ENCODE measurements at places on chromosomes 13 and 19.
A peak's percentile ranks its signal among the peaks of the same experiment; 100 is the strongest.

DNA sequence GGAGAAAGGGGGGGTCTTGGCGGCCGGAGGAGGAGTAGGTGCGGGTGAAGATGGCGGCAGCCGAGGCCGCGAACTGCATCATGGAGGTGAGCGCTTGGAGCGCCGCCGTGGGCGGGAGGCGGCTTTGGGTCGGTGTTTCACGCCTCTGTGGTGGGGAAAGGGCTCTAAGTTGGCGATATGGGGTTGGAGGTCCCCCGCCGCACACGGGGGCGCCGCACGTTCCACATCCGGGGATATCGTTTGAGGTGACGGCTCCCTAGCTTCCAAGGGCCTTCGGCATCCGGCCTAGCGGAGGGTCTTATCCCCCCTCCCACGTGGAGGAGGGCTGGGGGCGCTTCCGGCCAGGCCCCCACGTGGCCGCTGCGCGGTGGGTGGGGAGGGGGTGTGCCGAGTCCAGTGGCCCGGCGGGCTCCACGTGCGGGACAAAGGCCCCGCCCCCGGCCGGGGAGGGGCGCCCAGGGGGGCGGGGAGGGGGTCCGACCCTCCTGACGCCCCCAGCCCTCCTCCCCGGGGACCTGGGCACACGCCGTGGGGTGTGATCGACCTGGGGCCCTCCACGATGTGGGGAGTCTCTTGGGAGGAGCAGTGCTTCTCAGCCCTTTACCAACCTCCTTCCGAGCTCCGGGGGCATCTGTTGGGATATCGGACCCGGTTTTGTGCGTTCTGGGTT, at the start of gene PRMT1:
TSS of gene PRMT1 (plus strand) at position 41 of the 670 bp plus-strand sequence. CDS start at position 51, 10 bp downstream.
- DNase-seq: peak; percentile 62

- DNase-seq: peak; percentile 37
Observed at GRCh38 chr13:73922493-73923393, 211.5 kb downstream of the KLF12 start.

DNA sequence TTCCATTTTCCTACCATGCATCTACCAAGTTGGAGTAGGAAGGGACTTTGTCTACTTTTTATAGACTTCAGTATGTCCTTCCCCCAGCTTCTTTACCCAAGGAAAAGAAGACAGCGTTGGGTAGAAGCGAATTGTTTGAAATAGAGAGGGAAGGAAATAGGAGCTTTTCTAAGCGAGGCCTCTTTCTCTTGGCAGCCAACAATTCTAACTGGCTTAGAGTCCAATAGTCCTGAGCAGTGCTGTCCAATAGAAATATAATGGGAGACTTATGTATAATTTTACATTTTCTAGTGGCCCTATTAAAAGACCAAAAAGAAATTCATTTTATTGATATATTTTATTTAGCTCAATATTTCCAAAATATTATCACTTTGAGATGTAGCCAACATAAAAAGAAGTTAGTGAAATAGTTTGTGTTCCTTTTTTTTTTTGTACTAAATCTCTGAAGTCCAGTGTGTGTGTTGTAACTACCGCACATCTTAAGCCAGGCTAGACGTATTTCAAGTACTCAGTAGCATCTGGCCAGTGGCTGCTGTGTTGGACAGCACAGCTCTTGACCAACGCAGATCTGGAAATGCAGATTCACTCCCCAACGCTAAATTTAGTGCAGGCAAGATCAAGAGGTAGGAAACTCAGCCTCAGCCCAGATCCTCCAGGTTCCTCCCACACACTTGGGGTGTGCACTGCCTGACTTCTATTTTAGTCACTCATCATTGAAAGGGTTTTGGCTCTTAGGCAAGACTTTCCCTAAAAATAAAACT, 179.2 kb downstream of the SHISA2 start:
- no peak for DNase-seq

- DNase-seq: no peak
Observed at GRCh38 chr13:98717256-98717655, 35.2 kb downstream of the SLC15A1 start.

DNA sequence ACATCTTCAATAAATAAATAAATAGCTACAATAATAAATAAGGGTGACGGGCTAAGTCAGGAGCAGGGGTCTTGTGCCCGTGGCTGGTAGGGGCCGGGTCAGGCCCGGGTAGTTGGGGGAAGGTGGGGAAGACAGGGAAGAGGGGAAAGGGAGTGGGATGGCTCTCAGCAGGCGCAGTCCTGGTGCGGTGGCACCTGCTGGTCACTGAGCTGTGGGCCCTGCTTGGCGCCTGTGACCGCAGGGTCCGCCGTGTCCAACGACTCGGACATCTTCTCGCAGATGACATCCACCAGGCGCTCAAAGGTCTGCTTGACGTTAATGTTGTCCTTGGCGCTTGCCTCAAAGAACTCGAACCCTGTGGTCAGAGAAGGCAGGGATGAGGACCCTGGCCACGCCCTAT, 4.3 kb downstream of the MPV17L2 start:
- DNase-seq: no peak

DNA sequence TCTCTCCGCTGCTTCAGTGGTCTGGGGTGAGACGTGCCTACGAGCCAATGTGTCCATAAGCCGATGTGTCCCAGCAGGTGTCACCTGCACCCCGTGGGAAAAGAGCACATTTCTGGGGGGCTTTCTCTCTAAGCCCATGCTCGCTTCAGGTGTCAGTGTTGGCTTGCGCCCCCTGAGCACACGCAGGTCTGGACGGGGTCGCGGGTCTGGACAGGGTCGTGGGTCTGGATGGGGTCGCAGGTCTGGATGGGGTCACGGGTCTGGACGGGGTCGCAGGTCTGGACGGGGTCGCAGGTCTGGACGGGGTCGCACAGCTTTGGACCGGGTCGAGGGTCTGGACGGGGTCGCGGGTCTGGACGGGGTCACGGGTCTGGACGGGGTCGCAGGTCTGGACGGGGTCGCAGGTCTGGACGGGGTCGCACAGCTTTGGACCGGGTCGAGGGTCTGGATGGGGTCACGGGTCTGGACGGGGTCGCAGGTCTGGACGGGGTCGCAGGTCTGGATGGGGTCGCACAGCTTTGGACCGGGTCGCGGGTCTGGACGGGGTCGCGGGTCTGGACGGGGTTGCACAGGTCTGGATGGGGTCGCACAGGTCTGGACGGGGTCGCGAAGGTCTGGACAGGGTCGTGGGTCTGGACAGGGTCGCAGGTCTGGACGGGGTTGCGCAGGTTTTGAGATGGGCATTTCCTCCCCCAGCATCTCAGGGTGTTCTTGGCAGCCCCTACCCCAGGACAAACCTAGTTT, 24.5 kb upstream of the TFDP1 start:
- DNase-seq: no peak

GRCh38 chr19:38742296-38742695, 2.0 kb downstream of the CAPN12 start:
- DNase-seq: no peak

DNA sequence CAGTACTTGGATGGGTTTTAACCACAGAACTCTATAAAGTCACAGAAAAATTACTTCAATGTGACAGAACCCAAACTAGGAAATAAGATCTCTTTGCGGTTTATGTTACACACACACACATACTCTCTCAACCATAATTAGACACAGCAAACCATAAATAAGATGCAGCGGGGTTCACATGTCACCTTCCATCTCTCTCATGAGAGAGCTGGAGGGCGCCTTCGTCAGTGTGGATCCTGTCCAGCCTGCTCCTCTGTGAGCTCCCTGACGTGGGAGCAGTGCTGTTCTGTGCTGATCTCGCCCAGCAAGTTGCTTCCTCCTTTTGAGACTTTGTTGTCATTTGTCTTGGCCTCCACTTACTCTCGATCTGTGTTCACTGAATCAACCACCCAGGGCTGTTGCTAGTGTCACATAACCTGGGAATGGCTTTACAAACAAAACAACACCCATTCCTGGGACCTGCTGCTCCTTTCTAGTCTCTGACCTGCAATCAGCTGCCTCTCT, 204.9 kb upstream of the KL start:
- DNase-seq: peak; percentile 47

DNA sequence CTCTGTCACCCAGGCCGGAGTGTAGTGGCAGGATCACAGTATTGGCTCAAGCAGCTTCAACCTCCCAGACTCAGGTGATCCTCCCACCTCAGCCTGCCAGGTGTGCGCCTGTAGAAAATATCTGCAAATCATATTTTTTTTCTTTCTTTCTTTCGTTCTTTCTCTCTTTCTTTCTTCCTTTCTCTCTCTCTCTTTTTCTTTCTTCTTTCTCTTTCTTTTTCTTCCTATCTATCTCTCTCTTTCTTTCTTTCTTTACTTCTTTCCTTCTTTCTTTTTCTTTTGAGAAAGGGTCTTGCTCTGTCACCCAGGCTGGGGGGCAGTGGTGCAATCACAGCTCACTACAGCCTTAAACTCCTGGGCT, 16.3 kb upstream of the IGSF23 start:
- no peak for DNase-seq

- DNase-seq: no peak
Observed at GRCh38 chr13:46152627-46153328, 29.2 kb downstream of the LCP1 start.

DNA sequence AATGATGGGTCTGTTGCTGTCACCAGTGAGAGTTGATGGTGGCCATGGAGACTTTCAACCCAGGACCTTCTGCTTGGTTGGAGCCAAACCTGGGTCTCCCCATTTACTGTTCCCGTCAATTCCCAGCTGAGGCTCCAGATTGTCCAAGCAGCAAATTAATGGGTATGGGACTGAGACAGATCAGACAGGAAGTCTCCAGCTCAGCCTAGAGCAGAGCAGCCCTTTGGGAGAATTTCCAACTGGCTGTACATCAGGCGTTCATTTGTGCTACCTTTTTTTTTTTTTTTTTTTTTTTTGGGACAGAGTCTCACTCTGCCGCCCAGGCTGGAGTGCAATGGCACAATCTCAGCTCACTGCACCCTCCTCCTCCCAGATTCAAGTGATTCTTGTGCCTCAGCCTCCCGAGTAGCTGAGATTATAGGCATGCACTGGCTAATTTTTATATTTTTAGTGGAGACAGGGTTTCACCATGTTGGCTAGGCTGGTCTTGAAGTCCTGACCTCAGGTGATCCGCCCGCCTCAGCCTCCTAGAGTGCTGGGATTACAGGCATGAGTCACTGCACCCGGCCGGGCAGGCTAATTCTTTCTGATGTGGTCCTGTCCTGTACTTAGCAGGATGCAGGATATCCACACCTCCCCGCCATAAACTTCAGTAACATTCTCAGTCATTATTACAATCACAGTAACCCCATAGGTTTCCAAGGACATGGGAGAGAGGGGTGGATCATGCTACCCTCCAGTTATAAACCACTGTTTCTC, 9.3 kb downstream of the MAP3K10 start:
- no peak for DNase-seq

DNA sequence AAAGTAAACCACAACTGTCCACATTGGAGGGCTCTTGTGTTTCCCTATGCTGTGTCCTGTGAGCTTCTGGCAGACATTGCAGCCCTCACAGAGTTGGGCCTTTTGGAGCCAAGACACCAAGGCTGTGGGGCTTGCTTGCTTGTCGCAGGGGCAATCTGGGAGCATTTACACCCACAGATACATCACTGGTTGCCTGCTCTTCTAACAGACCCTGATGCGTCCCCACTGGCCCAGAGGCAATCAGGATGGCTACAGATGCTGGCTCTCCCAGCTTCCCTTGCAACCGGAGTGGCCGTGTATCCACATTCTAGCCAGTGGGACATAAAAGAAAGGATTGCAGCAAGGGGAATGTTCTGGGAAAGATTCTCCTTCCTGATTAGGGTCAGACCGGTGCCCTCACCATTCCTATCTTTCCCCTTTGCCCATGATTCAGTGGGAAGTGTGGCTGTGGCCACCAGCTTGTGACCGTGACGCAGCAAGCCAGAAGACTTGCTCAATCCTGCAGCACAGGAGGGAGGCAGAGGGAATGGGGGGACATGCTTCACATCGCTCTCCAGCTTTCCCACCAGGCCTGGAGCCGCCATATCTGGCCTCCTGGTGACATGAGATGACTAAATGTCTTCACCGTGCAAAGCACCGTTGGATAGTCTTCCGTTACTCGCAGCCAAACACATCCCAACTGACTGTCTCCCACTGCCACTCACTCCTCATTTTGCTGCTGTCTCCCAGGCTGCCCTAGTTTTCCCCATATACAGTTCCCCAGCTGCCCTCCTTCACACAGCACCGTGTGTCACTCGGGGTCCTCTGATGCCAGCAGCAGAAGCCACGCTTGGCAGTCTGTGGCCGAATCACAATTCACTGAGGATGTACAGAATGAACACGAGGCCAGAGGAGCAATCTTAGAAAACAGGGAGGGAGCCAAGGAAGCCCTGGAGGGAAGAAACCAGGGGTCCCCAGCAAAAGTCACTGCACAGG, 151.0 kb downstream of the DPF1 start:
- no peak for DNase-seq

GRCh38 chr13:95614641-95615245, 29.8 kb downstream of the DZIP1 start:
- DNase-seq: no peak

GRCh38 chr13:103762523-103762922, 696.3 kb upstream of the SLC10A2 start:
- DNase-seq: no peak

DNA sequence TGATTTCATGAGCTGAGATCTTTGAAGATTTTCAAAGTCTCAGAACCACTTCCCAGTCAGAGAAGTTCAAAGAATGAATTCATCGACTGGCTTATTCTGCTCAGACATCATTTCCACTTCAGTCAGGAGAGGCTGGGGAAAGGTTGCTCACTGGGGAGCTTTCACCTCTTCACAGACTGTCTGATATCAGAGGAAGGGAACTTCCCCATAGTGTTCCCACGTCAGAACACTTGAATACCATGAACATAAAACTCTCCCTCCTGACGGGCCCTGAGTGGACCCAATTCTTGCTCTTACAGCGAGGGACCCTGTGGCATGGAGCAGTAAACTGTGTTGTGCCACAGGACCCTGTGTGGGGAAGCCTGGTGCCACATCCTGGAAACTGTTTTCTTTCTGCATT, 492.6 kb downstream of the COG6 start:
- DNase-seq: no peak

GRCh38 chr19:8192221-8192820, 16.8 kb upstream of the CERS4 start:
- no peak for DNase-seq

DNA sequence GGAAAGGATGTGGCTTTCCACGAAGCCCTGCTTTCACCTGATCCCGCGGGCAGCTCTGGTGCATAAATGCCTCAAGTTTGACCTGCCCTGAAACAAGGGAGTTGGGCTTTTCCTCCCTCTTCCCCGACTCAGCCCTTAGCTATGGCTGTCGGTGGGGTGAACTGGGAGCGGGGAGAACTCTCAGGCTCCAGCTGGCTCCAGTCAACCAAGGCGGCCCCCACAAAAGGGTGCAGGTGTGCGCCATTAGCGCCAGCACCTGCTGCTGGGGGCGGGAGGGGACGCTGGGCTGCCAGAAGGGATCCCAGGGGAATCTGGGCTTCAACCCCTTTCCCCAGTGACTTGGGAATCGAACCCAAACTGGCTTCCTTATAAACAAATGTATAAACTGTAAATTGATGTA, 7.1 kb upstream of the DHRS12 start:
- DNase-seq: no peak

DNA sequence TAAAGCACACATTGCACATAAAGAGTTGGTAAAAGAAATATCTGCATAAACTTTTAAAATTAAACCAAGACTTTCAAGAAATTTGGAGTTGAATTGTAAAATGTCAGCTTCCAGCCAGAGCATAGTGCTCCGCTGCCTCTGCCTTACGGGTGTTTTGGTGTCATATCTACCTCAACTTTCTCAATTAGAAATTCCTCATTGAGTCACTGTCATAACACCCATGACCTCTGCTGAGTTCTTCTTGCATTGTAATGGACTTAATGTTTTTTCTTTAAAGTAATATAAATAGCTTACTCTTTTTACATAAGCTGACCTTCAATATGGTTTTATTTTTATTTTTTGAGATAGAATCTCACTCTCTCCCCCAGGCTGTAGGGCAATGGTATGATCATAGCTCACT, 551.0 kb upstream of the NBEA start:
- DNase-seq: peak; percentile 72

Data from adipocyte (in vitro differentiated cells).